Retina (tissue), 1 donor: ENCODE measurements at places on chromosomes 7 and 10.

DNA sequence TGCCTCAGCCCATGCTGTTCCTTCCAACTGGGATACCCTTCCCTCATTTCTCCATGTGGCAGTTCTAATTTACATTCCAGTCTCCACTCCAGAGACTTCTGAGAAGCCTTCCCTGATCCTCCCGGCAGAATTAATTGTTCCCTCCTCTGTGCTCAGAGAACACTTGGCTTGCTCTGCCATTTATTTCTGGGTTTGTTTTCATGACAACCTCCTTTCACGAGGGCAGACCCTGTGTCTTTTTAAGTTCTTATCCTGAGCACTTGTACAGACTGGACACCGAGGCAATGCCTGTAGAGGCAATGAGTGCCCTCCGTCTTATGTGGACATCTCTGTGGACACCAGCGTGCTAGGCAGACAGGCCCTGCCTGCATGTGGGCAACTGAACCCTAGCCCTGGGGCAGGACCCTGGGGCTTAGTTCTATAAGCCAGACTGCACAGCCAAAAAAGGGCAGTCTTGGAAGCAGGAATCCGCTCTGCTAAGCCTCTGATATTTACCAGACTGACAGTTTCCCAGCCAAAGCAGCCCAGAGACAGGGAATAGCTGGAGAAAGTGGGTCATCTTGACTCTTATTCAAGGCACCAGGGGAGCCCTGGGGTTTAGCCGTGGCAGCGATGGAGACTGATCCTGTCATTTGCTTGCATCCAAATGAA lies 474.0 kb downstream of the RPS24 start:
- peak; percentile 84 for DNase-seq

- no peak for DNase-seq
These were observed 37.8 kb downstream of the SFMBT2 start for GRCh38 chr10:7373039-7373438.

- no peak for DNase-seq
These were observed 52.1 kb downstream of the RBM17 start for GRCh38 chr10:6140965-6141295.

- no peak for DNase-seq
These were observed 2.7 kb downstream of the COG5 start for GRCh38 chr7:107560898-107561516.

GRCh38 chr10:117946525-117947070 lies 100.1 kb downstream of the RAB11FIP2 start:
- no peak for DNase-seq
